ENCODE measurements at places on chromosomes 4 and X. TPM values are rescaled to one million over a fixed set of nuclear protein-coding genes. Genes with fewer than 3 reads are reported as not detected.
A peak's percentile ranks its signal among the peaks of the same experiment; 100 is the strongest.

TNMD gene
- polyA plus RNA-seq = 0.44 TPM

AMOT gene
- 0.62 TPM for polyA plus RNA-seq

ERAS gene
- polyA plus RNA-seq = not detected

RTL9 gene
- polyA plus RNA-seq = 0.65 TPM

CT45A3 gene
- not detected for polyA plus RNA-seq

SH2D1A gene
- 0.03 TPM for polyA plus RNA-seq

CT45A1 gene
- not detected for polyA plus RNA-seq

GRCh38 chr4:130029442-130029841 is 933.5 kb downstream of the C4orf33 start:
- no peak for DNase-seq

DNA sequence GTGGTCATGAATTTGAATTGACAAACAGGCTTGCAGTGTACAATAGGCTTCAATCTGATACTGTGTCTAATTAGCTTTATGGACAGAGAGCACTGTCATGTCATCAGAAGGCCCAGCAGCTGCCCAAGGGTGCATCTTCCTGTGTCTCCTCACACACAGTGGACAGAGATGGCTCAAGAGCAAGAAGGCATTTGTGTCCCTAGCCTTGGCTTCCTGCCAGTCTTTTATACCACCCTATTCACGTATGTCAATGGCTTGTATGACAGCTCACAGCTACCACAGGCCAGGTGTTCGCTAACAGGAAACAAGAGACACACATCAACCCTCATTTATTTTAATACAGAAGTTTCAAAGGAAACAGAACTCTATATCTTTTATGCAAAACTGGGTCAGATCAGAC is 874.0 kb upstream of the AGA start:
- no peak for DNase-seq

- no peak for DNase-seq
Observed at GRCh38 chrX:74490247-74490646, 69.0 kb downstream of the SLC16A2 start.

DNA sequence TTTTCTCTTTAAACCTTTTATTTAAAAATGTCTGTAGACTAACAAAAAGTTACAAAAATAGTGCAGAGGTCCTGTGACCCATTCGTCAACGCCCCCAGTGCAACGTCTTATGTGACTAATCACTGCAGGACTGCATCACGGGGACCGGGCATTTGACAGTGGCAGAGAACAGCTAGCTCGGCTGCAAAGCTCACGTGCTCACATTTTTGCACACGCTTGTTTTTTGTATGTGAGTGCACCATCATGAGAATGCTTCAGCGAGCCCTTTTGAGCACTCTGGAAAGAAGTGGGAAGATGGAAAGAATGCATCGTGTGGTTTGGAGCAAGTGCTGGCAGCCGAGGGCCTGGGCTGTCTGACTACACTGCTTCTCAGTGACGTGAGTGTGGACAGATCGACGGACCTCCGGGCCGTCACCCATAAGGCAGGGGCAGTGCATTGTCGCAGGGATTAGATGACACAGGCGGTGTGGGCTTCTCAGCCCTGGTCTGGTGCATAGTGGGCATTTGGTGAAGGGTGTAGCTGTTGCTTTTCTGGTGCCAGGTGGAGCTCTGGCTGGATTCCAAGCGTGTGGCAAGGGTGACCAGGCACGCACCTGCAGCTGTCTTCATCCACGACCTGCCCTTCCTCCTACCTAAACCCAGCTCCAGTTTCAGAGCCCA is 17.7 kb downstream of the SPON2 start:
- no peak for DNase-seq

DNA sequence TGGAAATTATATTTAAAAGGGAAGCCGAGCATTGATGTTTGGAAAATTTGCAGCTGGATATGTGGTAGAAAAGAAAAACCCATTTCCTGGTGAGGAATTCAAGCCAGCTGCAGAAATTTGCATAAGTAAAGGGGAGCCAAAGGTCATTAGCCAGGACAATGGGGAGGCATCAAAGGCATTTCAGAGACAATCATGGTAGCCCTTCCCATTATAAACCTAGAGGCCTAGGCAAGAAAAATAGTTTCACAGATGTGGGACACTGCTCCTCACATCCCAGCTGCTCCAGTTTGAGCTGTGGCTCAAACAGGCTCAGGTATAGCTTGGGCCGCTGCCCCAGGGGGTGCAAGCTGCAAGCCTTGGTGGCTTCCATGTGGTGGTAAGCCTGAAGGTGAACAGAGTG is 35.8 kb downstream of the NAP1L3 start:
- no peak for DNase-seq

DNA sequence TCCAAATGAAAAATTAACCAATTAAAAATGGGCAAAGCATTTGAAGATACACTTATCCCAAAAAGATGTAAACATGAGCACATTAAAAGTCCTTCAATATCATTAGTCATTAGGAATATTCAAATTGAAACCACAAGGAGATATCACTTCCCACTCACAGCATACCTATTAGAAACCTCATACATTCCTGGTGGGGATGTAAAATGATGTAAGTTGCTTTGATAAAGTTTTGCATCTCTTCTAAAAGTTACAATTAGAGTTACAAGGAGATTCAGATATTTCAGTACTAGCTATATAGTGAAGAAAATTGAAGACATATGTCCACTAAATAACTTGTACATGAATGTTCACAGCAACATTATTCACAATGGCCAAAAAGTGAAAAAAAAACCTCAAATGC is 1109.3 kb upstream of the LCORL start:
- no peak for DNase-seq

- no peak for DNase-seq
Observed at GRCh38 chr4:151801547-151802516, 41.0 kb upstream of the GATB start.

DNA sequence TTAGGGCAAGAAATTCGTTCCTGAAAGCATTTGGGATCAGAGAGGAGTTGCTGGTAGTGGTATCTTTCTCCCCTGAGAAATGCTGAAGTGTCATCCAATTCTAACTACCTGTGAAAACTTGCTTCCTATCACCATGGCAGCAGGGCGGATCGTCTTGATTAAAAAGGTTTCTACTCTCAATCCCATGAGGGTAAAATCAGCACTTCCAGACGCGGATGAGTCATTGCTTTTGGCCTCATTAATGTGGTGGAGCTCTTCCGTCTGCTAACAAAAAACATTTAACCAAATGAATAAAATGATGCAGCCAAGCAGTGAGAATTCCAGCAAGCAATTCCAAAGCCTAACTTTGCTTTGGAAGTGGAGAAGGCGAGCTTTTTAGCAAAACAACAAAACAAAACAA is 325.6 kb downstream of the CAMK2D start:
- DNase-seq = peak; percentile 16

- no peak for DNase-seq
Observed at GRCh38 chr4:41507291-41507947, 30.5 kb upstream of the LIMCH1 start.

GRCh38 chrX:125219852-125220251 is 99.8 kb upstream of the TEX13C start:
- no peak for DNase-seq

GRCh38 chr4:25123236-25123635 is 37.0 kb downstream of the SEPSECS start:
- DNase-seq = no peak
